ENCODE measurements at places on chromosomes 3 and 15. TPM values are rescaled to one million over a fixed set of nuclear protein-coding genes. Genes with fewer than 3 reads are reported as not detected.

DNA sequence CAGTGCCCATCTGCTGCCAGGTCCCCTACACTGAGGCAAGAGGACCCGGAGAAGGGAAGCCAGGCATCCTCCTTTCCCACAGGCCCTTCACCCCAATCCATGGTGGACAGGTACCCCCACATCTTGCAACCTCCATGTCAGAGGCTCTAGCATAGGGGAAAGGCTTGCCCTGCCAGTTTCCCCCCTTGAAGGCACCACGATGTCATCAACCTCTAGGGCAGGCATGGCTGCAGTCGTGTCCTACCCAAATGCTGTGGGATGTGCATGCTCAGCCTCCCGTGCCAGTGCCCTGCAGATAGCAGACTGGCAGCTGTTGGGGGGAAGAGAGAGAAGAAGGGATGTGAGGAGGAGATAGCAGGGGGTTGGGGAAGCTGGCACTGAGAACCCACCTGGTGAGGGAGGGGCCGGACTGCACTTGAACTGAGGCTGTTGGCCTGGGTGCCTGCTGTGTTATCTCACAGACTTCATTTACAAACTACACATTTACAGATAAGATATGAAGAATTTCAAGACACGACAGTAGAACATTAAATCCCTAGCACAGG, 197.5 kb downstream of the ADAMTS9 start:
- no peaks in the 10 kb centered on the region for H3K36me3 ChIP-seq
- H3K27me3 ChIP-seq, result no peaks in the 10 kb centered on the region
- H3K4me1 ChIP-seq, result no peaks in the 10 kb centered on the region
- no peak for DNase-seq
- H3K27ac ChIP-seq, result no peak overlapping the region

DNA sequence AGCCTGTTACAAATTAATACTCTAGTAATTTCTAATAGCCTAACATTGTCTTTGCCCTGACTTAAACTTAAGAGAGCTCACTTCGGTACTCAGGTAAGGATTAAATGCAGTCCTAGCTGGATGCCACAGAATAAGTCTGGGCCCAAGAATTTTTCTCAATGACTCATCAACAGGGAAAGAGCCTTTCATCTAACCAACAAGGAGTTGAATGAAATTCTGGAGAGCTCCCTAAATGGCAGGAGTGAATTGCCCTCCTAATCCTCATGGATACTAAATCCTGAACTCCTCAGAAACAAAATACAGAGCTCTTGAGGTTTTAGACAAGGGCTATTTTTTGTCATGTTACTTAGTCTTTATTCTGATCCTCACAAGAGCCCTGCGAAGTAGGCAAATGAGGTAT, 159.5 kb downstream of the PLCH1 start:
- DNase-seq, result no peak
- no peaks in the 10 kb centered on the region for H3K27me3 ChIP-seq
- H3K36me3 ChIP-seq, result no peaks in the 10 kb centered on the region
- H3K4me1 ChIP-seq, result no peaks in the 10 kb centered on the region
- no peak overlapping the region for H3K4me3 ChIP-seq

- H3K4me1 ChIP-seq, result no peaks in the 10 kb centered on the region
- DNase-seq, result no peak
- H3K27me3 ChIP-seq, result no peaks in the 10 kb centered on the region
- H3K27ac ChIP-seq, result no peak overlapping the region
- no peaks in the 10 kb centered on the region for H3K36me3 ChIP-seq
- H3K4me3 ChIP-seq, result no peak overlapping the region
These were observed 110.8 kb downstream of the PLCL2 start for GRCh38 chr3:16995601-16996000.

GRCh38 chr3:169475978-169476698, 187.4 kb downstream of the MECOM start:
- H3K27ac ChIP-seq, result no peak overlapping the region
- H3K4me1 ChIP-seq, result peaks cover 56% of the 10 kb centered on the region
- no peaks in the 10 kb centered on the region for H3K27me3 ChIP-seq
- no peaks in the 10 kb centered on the region for H3K36me3 ChIP-seq
- H3K4me3 ChIP-seq, result no peak overlapping the region
- DNase-seq, result no peak

- no peaks in the 10 kb centered on the region for H3K36me3 ChIP-seq
- no peaks in the 10 kb centered on the region for H3K4me1 ChIP-seq
- DNase-seq, result no peak
These were observed 613.8 kb upstream of the ZNF385D start for GRCh38 chr3:22364851-22365250.

GRCh38 chr15:47812470-47812999, 95.2 kb downstream of the SEMA6D start:
- no peak overlapping the region for H3K27ac ChIP-seq
- H3K4me1 ChIP-seq, result no peaks in the 10 kb centered on the region

- H3K27ac ChIP-seq, result no peak overlapping the region
- no peak overlapping the region for H3K4me3 ChIP-seq
- no peaks in the 10 kb centered on the region for H3K27me3 ChIP-seq
- peaks cover 15% of the 10 kb centered on the region for H3K4me1 ChIP-seq
These were observed 21.9 kb downstream of the PLCL2 start for GRCh38 chr3:16906682-16907081.

- peaks cover 63% of the 10 kb centered on the region for H3K27me3 ChIP-seq
- H3K4me1 ChIP-seq, result peaks cover 7% of the 10 kb centered on the region
- no peaks in the 10 kb centered on the region for H3K36me3 ChIP-seq
- no peak overlapping the region for H3K27ac ChIP-seq
- no peak overlapping the region for H3K4me3 ChIP-seq
These were observed 1.5 kb downstream of the SOX2 start for GRCh38 chr3:181713280-181713647.

DNA sequence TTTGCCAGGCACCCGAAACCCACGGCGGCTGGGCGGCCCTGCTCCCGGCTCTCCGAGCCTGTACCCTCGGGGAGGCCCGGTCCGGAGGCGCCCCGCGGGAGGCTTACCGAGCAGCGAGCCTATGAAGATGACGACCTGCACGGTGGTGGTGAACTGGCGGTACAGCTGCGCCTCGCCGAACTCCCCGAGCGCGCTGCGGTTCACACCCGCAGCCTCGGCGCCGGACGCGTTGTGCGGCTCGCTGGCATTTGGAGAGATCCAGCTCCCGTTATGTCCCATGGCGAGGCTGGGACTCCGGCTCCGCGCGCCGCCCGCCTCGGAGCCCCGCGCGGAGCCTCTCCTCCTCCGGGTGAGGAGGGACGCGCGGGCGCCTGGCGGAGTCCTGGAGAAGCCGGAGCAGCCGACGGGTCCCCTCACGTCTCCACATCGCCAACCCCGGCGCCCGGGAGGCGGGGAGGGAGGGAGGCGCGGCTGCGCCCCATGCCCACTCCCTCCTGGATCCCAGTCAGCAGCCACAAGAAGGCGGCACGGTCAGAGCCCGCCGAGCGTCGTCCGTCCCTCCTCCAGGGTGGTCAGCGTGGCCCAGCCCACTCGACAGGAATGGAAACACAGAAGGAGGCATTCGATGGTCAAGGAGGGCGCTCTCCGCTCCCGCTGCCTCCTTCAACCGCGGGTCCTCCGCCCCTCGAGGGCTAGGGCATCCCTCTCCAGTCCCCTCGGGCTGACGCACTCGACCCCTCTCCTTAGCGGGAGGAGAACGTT, at the start of gene GPR176:
TSS of gene GPR176 (minus strand) at position 519 of the 762 bp plus-strand sequence. CDS start at position 279, 240 bp downstream.
- H3K27me3 ChIP-seq, result no peaks in the 10 kb centered on the region
- H3K4me3 ChIP-seq, result peak within 1 kb of the TSS; percentile 96
- peak within 1 kb of the TSS; percentile 93 for H3K27ac ChIP-seq

DNA sequence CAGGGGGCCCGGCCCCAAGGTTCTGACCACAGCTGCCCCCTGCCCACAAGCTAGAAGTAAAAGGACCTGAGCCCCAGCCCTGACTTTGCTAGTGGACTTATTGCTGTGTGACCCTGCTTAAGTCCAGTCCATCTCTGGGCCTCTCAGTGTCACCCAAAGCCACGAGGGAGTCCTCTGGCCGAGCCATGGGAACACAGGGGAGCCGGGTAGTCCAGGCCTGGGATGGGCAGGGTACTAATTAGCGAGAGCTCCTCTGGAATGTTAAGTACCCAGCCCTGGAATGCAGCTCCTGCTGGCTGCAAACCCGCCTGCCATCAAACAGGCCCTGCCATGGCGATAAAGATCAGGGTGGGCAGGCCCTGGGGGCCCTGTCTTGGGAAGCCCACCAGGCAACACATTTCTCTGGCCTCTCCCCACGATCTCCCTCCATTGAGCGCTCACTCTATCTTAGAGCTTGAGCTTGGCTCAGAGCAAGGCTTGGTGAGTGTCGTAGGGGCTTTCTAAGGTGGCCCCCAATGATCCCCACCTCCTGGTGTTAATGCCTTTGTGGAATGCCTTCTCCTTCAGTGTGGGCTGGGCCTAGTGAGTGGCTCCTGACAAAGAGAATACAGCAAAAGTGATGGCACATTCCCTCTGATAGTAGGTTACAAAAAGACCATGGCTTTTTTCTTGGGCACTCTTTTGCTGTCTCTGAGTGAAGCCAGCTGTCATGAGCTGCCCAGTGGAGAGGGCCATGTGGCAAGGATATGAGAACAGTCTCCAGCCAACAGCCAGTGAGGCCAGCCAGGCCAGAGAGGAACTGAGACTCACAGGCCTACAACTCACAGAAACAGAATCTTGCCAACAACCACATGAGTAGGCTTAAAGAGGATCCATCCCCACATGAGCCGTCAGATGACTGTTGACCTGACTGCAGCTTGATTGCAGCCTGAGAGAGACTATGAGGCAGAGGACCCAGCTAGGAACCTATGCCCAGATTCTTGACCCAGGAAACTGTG, 133.1 kb downstream of the SMAD6 start:
- no peak overlapping the region for H3K4me3 ChIP-seq
- no peak for DNase-seq
- no peak overlapping the region for H3K27ac ChIP-seq
- peaks cover 13% of the 10 kb centered on the region for H3K4me1 ChIP-seq
- H3K36me3 ChIP-seq, result no peaks in the 10 kb centered on the region
- no peaks in the 10 kb centered on the region for H3K27me3 ChIP-seq

GRCh38 chr3:156471431-156471830, 83.5 kb downstream of the SSR3 start:
- H3K27ac ChIP-seq, result no peak overlapping the region
- DNase-seq, result no peak
- H3K27me3 ChIP-seq, result no peaks in the 10 kb centered on the region
- no peaks in the 10 kb centered on the region for H3K36me3 ChIP-seq
- peaks cover 16% of the 10 kb centered on the region for H3K4me1 ChIP-seq

DNA sequence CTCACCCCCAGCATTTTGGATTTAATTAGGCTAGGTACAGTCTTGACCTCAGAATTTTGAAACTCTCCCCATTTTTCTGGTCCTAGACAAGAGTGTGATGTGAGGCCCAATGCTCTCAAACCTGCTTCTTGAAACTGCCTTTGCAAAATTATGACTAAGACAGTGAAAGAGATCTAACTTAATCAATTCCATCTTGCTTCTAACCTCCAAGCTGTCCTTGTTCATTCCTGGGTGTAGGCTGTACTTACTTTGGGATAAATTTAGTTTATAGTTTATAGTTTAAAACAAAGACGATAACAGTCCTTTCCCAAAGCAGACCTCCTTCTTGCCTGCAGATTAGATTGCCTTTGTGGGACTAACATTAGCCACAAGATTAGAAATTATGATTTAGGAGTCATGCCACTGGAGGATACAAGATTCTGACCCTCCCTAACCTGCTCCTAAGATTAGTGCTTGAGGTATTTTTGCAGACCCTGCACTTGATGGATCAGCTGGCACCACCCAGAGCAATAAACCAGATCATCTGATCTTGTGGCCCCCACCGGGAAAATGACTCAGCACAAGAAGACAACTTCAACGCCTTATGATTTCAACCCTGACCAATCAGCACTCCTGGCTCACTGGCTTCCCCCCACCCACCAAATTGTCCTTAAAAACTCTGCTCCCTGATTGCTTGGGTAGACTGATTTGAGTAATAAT, 59.6 kb downstream of the CD200R1L start:
- no peak overlapping the region for H3K4me3 ChIP-seq
- H3K36me3 ChIP-seq, result no peaks in the 10 kb centered on the region
- no peak overlapping the region for H3K27ac ChIP-seq
- no peak for DNase-seq

DNA sequence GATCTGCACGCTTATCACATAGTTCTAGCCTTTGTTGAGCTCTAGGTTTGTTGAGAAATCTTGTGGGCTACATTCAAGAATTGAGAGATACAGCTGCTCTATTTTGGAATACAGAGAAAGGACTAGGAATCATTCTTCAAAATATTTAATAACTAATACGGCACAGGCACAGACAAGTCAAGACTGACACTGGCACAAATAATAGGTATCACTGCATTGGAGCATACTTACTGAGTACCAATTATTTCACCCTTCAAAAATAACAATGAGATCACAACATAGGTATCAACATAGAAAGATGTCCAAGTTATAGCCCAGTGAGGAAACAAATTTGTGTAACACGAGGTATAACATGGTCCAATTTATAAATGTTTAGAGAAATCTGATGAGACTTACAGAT, 133.7 kb upstream of the TSC22D2 start:
- H3K27ac ChIP-seq, result no peak overlapping the region
- no peaks in the 10 kb centered on the region for H3K4me1 ChIP-seq
- no peak overlapping the region for H3K4me3 ChIP-seq
- H3K27me3 ChIP-seq, result no peaks in the 10 kb centered on the region
- H3K36me3 ChIP-seq, result no peaks in the 10 kb centered on the region
- DNase-seq, result no peak

Gene ARHGEF26
- 96.4 TPM for total RNA-seq

Gene RLBP1
- not detected for total RNA-seq

Gene RYR3
- 40.1 TPM for total RNA-seq

Gene UNC13C
- 4.2 TPM for total RNA-seq

Gene GPR15
- not detected for total RNA-seq
